ENCODE measurements at places on chromosomes 6 and 20.
A peak's percentile ranks its signal among the peaks of the same experiment; 100 is the strongest.

- no peak for DNase-seq
Measured at GRCh38 chr6:168102315-168102985, 23.4 kb upstream of the FRMD1 start.

- DNase-seq = no peak
Measured at GRCh38 chr6:126341126-126341525, 1.2 kb downstream of the CENPW start.

DNA sequence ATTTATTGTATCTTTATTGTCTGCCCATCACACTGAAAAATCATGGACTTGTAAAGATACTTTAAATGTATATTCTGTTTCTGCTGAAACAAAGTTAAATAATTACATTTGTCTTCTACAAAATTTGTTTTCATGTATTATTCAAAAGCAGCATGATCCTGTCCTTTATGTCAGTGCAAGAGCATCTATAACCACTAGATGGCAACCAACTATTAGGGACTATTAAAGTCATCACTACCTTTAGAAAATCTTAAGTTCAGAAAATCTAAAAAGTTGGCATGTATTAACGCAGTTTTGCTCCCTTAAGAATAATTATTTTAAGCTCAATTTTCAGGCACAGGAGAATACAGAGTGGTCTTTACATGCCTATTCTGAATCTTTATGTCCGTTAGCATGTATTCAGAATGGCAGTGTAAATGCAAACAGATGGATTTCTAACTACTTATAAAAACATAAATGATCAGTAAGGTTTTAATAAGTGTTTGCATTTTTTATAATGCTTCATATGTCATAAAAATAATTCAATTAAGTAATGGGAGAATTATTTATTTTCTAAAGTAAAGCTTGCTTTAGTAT, 17.8 kb downstream of the TMEM30A start:
- no peak for DNase-seq

- no peak for DNase-seq
Measured at GRCh38 chr20:33862709-33863403, 51.7 kb downstream of the CHMP4B start.

GRCh38 chr20:7291323-7291943, 523.9 kb downstream of the BMP2 start:
- no peak for DNase-seq

GRCh38 chr6:67336014-67336413, 1299.1 kb upstream of the ADGRB3 start:
- DNase-seq = no peak

GRCh38 chr6:116459927-116460326, 1.2 kb upstream of the CALHM6 start:
- DNase-seq = no peak

DNA sequence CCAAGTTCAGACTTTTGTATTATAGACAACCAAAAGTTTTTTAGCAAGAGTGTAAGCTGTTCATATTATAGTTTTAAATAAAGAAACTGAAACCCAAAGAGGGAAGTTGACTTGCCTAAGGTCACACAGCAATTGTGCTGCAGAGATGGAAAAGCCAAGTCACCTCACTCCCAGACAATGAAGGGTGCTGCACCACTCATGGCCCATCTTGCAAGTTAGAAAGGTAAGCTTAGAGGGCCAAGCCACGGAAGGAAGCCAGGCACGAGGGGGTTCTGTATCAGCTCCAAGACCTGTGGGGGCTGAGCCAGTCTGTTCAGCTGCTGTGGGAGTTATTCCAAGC, 860 bp downstream of the DEFB124 start:
- no peak for DNase-seq

DNA sequence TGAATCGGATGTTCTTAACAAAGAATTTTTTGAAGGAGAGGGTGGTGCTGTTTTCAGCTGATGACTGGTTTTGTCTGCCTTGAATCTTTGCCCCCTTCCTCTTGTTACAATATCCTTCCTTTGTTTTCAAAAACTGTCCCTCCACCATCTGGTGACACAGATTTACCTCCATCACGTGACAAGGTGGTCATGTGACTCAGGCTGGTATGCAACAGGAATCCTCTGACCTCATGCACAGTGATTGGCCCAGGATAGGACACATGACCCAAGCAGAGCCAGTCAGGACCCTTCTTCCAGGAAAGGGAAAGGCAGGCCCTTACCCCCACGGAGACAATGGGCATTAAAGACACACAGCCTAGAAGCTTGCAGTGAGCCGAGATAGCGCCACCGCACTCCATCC, 84.7 kb upstream of the MC3R start:
- DNase-seq = no peak

- DNase-seq = no peak
Measured at GRCh38 chr6:109257494-109257893, 124.8 kb downstream of the CD164 start.

- no peak for DNase-seq
Measured at GRCh38 chr6:1858196-1858595, 248.5 kb downstream of the FOXC1 start.

GRCh38 chr6:136990754-136991153, 54.0 kb downstream of the IL20RA start:
- no peak for DNase-seq

- no peak for DNase-seq
Measured at GRCh38 chr20:54456423-54456822, 19.0 kb upstream of the DOK5 start.

- no peak for DNase-seq
Measured at GRCh38 chr6:83153883-83154521, 39.1 kb downstream of the PGM3 start.

DNA sequence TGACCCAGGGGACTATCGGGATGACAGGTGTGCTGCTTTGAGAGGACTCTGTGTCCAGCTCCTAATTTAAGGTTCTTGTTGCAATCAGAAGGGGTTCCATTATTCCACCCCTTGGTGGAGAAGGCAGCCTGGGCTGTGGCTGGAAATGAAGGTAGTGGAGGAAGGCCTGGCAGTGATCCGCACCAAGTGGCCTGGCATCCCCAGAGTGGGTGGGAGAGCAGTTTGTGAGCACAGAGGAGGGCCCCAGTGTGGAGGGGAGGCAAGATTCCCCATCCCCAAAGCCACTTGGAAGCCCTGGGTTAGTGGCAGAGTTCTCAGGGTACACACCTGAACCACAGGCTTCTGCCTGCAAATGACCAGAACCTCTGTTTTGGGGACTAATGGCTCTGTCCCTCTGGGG, 2.3 kb downstream of the TGM3 start:
- no peak for DNase-seq

DNA sequence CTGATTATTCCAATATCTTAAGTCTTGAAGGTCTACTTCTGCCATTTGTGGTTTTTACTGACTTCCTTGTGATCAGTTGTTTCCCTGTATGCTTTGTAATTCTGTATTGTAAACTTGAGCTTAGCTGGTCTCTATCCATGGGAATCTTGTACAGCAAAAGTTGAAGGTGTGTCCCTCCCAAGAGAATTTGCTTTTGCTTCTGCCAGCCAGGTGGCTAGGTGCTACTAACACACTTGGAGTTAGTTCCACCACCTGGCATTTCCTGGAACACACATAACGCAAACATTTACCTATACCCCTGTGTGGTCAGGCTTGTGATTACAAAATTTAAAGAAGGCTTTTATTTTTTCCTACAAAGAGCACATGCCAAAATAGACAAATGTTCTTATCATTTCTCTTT, 141.2 kb downstream of the GRM4 start:
- no peak for DNase-seq

GRCh38 chr6:164409309-164410009, 899.9 kb downstream of the C6orf118 start:
- DNase-seq = no peak

DNA sequence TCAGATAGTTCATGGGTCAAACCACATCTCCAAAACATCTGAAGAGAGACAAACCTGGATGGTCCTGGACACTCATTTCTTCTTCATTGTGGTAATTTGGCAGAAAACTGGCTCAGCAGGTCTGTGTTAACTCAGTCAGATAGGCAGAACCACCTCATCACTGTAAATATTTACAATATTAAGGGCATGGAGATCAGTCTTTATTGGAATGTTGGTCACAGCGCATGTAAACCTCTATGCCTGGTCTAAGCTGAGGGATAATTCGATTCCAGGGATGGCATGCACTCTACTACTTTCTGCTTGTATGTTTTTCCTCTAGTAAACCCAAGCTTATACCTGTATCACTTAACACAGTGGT, 4.0 kb upstream of the TBC1D7 start:
- DNase-seq = no peak

- no peak for DNase-seq
Measured at GRCh38 chr20:62872184-62872847, 10.7 kb upstream of the TCFL5 start.

- no peak for DNase-seq
Measured at GRCh38 chr6:139372326-139373153, 1.9 kb downstream of the CITED2 start.

DNA sequence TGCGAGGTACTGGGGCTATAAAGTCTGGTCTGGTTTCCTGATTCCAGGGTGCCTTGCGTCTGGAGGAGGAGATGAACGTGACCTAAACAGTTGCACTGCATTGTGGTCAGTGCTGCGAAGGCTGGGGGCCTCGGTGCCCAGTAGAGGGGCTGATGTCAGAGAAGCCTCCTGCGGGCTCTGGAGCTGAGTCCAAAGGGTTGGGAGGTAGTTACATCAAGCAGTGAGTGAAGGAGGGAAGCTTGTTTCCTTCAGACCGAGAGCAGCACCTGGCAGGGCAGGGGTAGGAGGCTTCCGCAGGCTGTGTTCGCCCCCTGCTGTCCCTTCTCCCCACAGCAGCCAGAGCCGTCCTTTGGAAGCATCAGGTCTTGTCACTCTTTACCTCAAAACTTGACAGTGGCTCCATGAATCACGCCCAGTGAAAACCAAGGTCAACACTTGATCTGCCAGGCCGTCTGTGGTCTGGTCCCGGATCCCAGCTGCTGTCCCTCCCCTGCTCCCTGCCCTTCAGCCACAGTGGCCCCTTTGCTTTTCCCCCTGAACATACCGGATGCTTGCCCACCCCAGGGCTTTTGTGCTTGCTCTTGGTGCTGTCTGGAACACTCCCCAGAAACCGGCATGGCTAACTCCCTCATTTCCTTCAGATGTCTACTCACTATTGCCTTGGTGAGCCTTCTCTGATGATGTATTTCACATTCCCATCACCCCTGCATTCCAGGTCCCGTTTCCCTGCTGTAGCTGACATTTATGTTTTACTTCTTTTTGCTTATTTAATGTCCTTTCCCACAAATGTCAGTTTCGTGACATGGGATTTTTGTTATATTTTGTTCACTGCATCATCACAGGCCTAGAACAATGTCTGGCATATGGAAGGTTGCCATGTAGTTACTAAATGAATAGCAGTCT, 7.0 kb downstream of the DYNLRB1 start:
- peak; percentile 40 for DNase-seq

DNA sequence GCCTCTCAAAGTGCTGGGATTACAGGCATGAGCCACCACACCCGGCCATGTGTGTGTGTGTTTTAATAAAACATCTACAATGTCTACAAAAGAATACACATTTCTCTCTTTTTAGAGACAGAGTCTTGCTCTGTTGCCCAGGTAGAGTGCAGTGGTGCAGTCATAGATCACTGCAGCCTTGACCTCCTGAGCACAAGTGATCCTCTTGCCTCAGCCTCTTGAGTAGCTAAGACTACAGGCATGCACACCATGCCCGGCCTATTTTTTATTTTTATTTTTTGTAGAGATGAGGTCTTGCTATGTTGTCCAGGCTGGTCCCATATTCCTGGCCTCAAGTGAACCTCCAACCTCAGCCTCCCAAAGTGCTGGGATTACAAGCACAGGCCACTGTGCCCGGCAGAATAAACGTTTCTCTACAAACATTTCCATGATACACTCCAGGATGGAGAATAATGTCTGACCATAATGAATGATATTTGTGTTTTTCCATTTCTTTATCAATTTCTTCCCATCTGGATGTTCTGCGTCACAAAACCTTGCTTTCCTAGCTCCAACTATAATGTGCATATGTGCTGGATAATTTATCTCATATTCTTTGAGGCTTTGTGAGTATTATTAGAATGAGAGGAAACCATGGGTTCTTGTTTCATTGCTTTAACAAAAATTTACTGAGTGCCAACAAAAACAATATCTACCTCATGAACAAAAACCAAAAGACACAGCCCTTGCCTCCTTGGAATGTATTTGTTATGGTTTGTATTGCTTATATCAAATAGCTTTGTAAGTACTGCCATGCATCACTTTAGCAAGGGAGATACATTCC, 28.6 kb upstream of the CCN2 start:
- DNase-seq = no peak

- no peak for DNase-seq
Measured at GRCh38 chr20:60486315-60486714, 528.1 kb downstream of the CDH26 start.

GRCh38 chr20:48463916-48464315, 363.9 kb downstream of the PREX1 start:
- no peak for DNase-seq

DNA sequence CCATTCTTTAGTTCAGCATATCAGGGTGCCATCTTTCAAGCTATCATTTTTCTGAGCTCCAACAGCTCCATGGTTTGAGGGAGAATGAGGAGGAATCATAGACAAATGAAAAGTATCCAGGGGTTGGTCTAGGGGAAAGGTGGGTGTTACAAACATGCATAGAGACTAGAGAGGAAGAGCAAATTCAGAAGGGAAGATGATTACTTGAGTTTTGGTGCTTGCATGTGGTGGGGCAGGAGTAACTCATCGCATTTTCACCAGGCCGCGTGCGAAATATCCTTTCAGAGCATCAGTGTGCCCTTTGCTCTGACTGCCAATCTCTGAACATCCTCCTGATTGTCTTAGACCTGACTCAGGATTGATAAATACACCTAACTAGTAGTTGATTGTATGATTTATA, 7.7 kb upstream of the BICRAL start:
- no peak for DNase-seq

- DNase-seq = peak; percentile 7
Measured at GRCh38 chr6:5518936-5519491, 257.7 kb downstream of the FARS2 start.

DNA sequence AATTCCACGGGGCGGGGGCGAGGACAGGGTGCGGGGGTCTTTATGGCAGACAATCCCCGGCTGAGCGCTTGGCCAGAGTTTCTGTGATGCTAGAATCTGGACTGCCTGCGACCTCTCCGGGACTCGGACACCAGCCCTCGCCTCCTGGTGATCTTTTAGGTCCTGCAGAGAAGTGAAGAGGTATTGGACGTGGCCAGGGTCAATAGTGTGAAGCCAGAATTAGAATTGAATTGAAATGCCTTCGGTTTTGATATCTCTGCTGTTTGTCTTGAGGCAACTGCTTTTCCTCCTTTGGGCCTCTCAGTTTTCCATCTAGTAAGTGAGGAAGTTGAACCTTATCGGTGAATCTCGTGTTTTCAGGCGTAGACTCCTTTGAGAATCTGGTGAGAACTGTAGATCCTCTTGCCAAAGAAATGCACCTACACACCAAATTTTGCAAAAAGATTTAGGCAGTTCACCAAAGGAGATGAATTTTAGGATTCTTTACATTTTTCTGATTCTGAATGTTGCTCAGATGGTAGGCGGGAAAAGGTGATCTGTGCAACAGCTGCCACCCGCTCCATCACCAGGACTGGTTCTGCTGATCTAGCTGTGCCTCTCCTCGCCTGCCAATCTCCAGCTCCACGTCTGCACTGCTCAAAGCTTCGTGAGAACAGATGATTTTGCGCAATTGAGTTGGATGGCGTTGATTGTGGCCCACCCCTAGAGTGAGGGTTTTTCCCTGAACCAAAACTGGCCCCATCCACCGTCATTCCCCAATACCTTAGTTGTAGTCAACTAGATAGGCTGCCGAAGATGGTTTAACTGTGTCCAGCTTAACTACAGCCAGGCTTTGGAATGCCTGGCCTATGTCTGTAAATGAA, 837 bp upstream of the OSER1 start:
- no peak for DNase-seq

- DNase-seq = no peak
Measured at GRCh38 chr20:36340593-36340990, 34.5 kb downstream of the DLGAP4 start.

GRCh38 chr6:113758214-113758613, 98.9 kb upstream of the MARCKS start:
- no peak for DNase-seq
